Heart right ventricle (tissue), 16 donors: ENCODE measurements at places on chromosomes 16 and 17. TPM values are rescaled to one million over a fixed set of nuclear protein-coding genes. Genes with fewer than 3 reads are reported as not detected.

The TMEM238L gene
- total RNA-seq: not detected

GRCh38 chr16:5205361-5206040 lies 107.9 kb upstream of the EEF2KMT start:
- DNase-seq: no peak

- peak; percentile 42 for DNase-seq
Observed at GRCh38 chr16:79601092-79601930, 774 bp upstream of the MAF start.

GRCh38 chr16:35308674-35309073 lies 1849.3 kb downstream of the TP53TG3F start:
- no peak for DNase-seq

DNA sequence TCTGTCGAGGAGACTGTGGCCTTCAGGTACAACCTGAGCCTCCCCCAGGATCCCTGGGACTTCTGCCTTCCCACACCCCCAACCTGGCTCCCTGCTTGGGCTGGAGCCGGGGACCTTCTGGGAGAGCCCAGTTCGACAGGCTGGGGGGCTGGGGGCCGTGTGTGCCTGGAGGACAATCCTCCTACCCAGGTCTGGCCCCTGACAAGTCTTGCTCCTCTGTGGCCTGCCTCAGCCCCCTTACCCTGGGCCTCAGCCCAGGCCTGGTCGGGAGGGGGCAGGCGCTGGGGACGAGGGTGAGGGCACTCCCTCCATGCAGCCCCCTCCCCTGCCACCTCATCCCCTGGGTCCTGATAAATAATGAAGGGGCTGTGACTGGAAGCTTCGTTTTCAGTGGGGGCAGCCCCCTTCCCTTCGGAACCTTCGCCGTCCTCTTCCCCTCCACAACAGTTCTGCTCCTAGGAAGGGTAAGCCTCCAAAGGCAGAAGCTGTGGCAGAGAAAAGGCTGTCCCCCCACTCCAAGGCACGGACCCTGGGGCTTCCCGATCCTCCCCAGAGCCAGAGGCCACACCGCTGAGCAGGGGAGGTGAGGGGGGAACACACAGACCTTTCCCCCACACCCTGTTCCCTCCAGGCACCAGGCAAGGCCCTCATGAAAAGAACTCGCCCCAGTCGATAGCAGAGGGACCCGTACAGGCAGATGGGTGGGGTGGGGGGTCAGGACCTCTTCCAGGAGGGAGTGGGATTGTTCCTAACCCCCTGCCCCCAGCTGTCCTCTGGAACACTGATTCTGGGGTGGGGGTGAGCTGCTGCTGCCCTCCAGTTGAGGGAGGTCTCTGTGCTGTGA lies 5.0 kb upstream of the BAHCC1 start:
- no peak for DNase-seq

- no peak for DNase-seq
Observed at GRCh38 chr17:33266116-33266515, 27.0 kb downstream of the ASIC2 start.

The INCA1 gene
- 2.8 TPM for total RNA-seq

DNA sequence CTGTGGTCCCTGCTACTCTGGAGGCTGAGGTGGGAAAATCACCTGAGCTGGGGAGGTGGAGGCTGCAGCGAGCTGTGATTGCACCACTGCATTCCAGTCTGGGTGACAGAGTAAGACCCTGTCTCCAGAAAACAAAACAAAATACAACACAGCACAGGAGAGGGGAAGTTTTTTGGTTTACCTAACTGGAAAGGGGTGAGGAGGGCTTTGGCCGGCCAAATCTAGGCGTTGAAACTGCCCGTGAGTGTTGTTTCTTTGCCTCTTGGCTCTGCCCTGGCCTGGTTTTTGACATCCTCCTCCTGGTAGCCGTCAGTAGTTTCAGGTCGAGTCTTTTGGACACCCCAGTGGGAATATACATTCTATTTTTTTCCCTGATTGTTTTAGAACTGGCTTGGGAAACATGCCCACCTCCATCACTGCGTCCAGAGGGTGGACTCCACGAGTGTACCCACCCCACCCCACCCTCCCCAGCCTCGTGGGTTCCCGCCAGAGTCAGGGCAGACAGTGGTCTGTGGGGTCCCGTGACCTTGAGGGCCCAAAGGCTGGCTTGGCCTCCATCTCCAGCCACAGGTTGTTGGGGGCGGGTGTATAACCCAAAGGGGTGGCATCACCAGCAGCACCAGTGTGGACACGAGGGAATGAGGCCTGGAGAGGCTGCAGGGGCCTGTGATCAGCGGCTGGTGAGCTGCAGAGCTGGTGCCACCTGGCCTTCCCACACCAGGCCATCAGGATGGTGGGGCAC lies 42.7 kb downstream of the NT5M start:
- no peak for DNase-seq

The FAM20A gene
- total RNA-seq: 6.3 TPM

The ITGAD gene
- 0.39 TPM for total RNA-seq

The LRRC75A gene
- 0.56 TPM for total RNA-seq

DNA sequence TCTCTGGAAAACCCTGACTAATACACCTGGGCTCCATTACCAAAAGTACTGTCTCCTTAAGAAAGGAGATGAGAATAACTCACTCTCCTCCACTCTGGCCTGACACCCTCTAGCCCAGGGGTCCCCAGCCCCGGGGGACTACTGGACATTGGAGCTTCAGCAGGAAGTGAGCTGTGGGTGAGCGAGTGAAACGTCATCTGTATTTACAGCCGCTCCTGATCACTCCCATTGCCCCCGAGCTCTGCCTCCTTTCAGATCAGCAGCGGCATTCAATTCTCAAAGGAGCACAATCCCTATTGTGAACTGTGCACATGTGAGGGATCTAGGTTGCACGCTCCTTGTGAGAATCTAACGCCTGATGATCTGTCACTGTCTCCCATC lies 126.3 kb upstream of the TNRC6C start:
- no peak for DNase-seq

DNA sequence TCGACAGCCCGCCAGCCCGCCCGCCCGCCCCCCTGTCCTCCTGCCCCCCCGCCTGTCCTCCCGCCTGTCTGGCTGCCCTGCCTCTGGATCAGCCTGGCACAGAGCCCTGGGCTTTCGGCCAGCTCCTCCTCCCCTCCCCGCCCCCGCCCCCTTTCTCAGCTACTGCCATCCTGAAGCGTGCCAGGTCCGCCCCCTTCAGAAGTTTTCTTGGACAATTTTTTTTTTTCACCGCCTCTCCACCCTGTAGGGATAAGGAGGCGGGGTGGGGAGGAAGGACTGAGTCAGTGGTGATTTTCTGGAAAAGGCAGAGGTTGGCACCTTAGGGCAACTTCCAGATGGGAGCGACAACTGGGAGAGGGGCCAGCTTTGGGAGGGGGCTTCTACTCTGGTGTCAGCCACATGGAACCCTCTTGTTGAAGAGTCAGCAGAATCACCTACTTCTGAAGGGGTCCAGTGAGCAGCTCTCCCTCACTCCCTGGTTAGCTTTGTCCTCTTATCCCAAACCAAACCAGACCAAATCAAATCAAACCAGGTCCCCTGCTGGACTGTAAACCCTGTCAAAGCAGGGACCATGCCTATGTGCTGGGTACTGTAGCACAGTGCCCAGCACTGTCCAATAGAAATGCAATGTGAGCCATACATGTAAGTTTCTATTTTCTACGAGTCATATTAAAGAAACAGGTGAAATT lies 19.7 kb downstream of the IGF2BP1 start:
- no peak for DNase-seq

DNA sequence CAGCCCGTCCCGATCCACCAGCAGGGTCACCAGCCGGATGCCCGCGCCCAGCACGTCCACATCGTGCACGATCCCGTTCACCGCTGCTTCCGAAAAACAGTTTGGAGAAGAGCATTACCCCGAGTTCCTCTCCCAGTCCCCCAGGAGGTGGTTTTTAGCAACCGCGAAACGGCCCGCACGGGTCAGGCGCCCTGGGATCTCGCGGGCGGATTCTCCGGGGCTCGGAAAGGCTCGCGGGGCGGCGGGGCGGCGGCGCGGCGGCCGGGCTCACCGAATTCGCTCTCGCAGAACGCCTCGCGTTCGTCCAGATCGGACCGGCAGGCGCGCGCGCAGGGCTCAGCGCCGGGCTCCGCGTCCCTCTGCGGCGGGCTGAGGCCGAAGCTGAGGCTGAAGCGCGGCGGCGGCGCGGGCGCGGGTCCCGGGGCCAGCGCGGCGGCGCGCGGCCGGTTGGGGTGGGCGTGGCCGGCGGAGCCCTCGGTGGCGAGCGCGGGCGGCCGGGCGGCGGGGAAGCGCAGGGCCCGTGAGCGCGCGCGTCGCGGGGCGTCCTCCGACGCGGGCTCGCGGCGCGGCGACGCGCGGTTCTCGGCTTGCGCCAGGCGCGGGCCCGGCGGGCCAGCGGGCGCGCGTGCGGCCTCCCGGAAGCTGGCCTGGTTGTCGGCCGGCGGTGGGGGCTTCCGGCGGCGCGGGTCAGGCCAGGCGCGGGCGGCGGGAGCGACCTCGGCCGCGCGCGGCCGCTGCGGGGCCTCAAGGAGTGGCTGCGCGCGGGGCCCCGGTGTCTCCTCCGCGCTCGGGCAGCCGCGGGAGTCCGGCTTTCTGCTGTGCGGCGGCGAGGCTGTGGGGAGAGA lies 2.9 kb downstream of the C17orf58 start:
- DNase-seq: peak; percentile 82

DNA sequence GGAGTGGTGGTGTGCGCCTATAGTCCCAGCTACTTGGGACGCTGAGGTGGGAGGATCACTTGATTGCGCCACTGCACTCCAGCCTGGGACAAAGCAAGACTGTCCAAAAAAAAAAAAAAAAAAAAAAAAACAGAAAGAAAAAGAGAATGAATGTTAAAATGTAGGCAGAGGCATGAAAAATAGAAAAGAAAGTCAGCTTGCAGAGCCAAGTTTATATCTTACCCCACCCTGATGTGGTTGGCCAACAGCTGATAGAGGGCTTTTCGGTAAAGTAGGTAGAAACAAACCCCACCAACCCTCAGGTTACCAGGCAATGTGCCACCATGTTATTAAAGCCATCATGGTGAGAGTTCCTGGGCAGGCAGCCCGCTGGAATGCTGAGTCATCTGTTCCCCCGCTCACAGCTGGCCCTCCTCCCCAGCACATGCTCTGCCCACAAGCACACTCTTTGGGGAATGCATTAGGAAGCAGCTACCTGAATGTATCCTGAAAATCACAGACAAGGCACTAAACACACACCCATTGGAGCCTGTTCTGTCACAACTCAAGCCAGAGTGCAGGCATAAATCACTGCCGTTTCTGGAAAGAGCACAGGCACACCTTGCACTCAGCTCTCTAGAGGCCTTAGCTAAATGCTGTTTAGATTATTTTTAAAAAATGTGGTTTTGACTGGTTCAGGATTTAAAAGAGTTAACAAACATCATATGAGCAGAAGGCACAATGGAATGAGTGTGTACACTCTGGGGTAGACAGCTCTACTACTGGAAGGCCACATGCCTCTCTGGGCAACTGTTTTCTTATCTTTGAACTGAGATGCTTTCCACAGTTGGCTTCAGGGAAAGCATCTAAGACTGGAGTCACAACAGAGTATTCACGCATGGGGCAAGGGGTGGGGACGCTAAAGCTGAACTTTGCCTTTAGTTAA lies 128.5 kb downstream of the PARN start:
- DNase-seq: peak; percentile 84

GRCh38 chr17:9924735-9925191 lies 19.7 kb upstream of the RCVRN start:
- DNase-seq: no peak

- no peak for DNase-seq
Observed at GRCh38 chr16:46991729-46992704, 18.5 kb upstream of the DNAJA2 start.

GRCh38 chr17:7323731-7324437 lies 5.3 kb downstream of the NEURL4 start:
- DNase-seq: no peak

The TBC1D3C gene
- total RNA-seq: not detected

GRCh38 chr17:48769009-48769675 lies 40.6 kb upstream of the HOXB13 start:
- no peak for DNase-seq

- no peak for DNase-seq
Observed at GRCh38 chr16:74450967-74451760, 29.9 kb upstream of the CLEC18B start.

DNA sequence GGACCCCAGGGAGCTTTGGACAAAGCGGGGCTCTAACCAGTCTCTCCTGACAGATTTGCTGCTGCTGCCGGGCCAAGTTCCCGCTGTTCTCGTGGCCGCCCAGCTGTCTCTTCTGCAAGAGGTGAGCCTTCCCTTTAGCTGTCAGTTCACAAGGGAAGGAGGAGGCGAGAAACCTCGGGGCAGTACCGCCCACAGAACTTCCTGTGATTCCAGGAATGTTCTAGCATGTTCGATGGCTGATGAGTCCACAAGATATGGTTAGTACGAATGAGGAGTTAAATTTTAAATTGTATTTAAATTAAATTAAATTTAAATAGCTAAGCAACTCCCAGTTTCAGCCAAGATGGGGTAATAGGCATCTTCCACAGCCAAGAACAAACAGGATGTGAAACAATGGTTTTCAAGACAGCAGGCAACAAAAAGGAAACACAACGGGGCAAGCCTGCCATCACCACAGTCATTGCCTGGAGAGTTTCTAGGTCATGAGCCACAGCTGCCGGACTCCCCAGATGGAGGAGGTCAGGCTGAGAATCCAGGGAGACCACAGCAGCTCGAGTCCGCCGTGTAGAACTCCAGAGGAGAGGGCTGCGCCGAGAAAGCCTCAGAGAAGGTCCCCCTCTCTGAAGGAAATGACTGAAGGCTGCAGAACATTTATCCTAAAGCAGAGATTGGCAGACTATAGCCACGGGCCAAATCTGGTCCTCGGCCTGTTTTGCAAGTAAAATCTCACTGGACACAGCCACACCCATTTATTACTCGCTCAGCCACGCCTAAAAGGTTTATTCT lies 9.5 kb upstream of the TCF25 start:
- peak; percentile 37 for DNase-seq

DNA sequence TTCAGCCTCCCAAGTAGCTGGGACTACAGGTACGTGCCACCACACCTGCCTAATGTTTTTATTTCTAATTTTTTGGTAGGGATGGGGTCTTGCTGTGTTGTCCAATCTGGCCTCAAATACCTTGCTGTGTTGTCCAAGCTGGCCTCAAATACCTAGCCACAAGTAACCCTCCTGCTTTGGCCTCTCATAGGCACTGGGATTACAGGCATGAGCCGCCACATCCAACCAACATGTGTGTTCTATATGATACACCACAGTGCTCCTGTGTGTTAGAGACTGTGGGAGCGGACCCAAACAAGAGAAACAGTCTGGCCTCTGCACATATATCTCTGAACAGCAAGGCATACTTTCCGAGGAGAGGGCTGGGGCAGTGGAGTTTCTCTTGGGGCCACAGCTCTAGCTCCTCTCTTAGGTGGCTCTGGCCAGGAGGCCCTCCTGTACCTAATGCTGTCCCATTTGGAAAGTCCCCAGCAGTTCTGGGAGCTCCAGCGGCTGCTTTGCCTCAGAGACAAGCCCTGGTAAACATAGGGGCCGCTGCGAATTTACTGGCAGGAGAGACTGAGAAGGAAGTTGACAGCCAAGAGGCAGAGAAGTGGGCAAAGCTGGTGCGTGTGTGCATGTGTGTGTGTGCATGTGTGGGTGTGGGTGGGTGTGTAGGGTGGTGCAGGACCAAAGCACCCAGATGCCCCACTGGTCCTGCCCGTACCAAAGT lies 95.0 kb downstream of the RAB11FIP4 start:
- DNase-seq: no peak

The IRF8 gene
- 0.72 TPM for total RNA-seq

GRCh38 chr16:14151256-14152030 lies 80.3 kb downstream of the MRTFB start:
- DNase-seq: no peak

The TIGD7 gene
- total RNA-seq: 7.0 TPM

The ZNF629 gene
- 35.5 TPM for total RNA-seq

The TBC1D3E gene
- not detected for total RNA-seq

GRCh38 chr17:81819708-81820107 lies 13.4 kb downstream of the MCRIP1 start:
- no peak for DNase-seq

GRCh38 chr17:57859601-57860413 lies 10.0 kb upstream of the MRPS23 start:
- no peak for DNase-seq

The KRTAP2-3 gene
- not detected for total RNA-seq
